Hypothalamus (tissue), 51 donors: ENCODE measurements at places on chromosomes 3 and 15.

GRCh38 chr3:192621909-192622308 is 105.4 kb downstream of the FGF12 start:
- no peak for DNase-seq

GRCh38 chr3:151219056-151219455 is 16.0 kb upstream of the GPR171 start:
- no peak for DNase-seq

DNA sequence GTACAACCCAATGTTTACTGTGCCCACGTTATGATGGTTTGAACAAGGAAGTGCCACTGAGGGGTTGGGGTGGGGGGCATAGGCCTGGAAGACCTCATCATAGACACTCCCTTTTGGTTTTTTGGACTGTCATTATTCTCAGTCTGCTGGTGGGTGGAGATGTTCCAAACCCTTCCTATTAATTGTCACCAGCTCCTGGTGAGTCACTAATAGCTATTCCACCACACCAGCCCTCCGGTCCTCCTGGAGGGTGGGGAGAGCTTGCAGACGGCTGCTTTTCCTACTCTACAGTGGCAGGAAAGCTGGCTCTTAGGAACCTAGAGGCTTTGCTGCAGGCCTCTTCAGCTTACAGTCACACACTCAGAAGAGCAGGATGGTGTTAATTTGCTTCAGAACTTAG is 9.0 kb upstream of the COPG1 start:
- no peak for DNase-seq

DNA sequence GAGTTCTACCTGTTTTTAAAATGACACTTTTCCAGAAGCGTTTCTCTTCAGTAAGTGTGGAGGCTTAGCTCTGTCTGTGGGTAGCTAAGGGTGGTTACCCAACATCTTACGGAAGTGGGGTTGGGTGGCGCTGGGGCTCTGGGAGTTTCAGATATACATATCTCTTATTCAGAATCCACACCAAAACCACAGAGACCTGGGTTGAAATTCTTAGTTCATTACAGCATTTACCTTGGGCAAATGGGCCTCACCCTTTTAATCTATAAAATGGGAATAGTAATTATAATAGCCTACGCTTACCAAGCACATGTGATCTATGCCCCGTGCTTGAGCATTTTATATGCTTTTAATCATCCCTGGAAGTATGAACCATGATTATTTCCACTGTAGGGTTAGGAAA is 9.4 kb downstream of the PTPRG start:
- DNase-seq, result no peak

DNA sequence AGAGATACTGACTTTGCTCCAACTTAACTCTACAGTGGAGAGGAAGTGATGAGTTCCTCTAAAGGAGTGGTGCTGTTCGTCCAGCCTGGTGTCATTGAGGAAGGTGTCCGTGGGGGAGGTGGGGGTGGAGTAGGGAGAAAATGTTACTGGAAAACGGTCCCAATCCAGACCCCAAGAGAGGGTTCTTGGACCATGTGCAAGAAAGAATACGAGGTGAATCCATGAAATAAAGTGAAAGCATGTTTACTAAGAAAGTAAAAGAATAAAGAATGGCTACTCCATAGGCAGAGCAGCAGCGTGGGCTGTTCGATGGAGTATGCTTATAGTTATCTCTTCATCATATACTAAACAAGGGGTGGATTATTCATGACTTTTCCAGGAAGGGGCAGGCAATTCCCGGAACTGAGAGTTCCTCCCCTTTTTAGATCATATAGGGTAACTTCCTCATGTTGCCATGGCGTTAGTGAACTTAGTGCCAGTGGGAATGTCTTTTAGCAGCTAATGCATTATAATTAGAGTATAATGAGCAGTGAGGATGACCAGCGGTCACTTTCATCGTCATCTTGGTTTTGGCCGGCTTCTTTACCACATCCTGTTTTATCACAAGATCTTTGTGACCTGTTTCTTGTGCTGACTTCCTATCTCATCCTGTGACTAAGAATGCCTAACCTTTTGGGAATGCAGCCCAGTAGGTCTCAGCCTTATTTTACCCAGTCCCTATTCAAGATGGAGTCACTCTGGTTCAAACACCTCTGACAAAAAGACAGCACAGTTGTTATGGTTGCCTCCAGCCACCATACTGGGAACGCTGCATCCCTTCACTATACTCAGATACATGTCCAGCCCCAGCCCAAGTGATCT is 38.6 kb downstream of the CLEC3B start:
- no peak for DNase-seq

DNA sequence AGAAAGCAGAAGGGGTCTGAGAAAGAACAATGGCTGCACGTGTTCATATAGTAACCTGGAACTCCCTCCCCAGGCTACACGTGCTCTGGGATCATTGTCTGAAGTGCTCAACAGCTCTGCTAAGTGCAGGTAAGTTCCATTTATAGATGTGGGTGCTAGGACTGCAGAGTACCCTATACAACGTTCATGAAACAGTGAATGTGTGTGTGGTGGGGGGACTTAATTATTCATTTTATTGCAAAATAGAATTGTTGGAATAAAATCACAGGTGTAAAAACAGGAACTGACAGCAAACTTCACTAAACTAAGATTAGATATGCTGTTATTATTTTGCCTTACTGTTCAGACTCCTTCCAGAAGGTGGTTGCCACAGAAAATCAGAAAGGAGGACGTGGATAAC is 68.5 kb downstream of the CCR4 start:
- DNase-seq, result no peak

DNA sequence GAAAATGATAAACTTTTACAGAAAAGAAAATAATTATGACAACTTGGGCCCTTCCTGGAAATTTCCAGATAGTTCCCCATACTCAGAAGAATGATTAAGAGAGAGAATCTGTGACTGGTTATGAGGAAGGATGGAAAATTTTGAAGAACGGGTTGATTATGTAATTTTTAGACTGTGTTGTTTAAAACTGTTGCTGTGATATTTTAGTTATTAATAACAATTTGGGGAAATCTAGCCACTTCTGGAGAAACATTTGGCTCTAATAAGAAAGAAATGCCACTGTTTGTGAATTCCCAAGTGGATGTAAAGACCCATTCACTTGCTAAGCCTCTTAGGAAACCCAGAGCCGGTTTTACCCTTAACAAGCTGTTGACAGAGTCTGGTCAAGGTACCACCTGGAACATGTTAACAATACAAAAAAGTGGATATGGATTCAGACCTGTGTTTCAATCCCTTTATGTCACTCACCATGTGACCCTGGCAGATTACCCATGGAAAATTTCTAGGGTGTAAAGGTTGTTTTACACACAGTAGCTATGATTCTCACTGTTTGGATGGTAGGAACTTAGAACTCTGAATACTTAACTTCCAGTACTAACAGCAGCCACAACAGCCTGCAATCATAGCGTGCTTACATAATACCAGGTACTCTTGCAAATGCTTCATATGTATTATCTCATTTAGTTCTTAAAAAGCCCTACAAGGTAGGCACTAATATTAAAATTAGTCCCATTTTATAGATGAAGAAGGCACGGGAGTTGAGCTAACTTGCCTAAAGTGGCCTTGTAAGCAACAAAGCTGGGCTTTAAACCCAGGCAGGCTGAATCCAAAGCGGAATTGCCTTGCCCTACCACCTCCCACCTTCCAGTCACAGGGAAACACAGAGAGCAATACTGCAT is 32.0 kb downstream of the ZBTB38 start:
- no peak for DNase-seq

DNA sequence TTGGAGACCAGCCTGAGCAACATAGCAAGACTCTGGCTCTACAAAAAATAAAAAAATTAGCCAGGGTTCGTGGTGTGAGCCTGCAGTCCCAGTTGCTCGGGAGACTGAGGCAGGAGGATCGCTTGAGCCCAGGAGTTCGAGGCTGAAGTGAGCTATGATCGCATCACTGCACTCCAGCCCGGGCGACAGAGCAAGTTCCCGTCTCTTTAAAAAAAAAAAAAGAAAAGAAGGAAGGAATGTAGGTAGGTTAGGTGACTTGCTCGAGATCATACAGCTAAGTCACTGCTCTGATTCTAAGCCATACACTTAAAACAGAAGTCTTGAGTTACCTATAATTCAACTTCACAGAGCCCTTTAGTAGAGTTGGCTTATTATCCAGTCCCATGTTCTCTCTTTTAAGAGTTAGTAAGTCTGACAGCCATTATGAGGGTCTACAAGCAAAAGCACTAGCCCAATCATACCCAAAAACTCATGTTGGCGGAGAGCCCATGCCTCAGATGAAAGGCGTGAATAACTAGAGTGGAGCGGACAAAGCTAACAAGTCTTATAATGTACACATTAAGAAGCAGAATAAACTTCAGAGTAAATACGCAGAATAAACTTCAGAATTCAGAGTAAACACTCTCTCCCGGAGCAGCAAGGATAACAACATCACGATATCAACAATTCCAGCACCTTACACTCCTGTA is 768 bp downstream of the AAGAB start:
- no peak for DNase-seq

- DNase-seq, result no peak
Measured at GRCh38 chr3:122006267-122006666, 15.8 kb downstream of the ILDR1 start.

DNA sequence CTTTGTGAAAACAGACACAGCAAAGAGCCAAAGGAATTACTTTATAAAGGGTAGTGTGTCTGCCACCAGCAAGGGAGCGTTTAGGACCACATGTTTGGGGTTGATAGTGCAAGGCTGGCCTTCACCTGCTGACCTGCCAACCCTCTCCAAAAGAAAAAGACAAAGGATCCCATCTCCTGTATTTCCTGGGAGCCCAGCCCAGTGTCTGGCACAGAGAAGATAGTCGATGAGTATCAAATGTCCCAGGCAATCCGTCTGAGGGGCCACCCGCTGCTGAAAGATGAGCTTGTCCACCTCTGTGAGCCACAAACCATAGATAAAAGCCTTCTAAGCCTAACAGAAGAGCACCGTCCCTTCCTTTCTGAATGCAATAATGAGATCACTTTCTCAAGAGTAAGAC is 154.8 kb upstream of the CTNNB1 start:
- no peak for DNase-seq

DNA sequence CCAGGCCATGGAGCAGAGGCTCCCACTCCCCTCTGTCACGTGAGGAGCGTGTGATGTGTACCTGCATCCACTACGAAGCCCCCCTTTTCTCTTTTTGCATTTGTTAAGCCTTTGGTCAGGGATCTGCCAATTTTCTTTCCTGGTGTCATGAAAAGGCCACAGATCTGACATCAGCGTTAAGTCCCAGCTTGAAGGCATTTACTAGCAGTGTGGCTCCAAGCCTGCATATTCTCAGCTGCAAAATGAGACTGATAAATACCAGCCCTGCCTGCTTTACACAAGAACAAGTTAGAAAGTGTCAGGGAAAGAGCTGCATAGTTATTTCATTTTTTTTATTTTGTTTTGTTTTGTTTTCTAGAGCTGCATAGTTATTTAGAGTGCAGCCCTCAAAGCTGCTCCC is 2.3 kb upstream of the ANKRD63 start:
- no peak for DNase-seq

DNA sequence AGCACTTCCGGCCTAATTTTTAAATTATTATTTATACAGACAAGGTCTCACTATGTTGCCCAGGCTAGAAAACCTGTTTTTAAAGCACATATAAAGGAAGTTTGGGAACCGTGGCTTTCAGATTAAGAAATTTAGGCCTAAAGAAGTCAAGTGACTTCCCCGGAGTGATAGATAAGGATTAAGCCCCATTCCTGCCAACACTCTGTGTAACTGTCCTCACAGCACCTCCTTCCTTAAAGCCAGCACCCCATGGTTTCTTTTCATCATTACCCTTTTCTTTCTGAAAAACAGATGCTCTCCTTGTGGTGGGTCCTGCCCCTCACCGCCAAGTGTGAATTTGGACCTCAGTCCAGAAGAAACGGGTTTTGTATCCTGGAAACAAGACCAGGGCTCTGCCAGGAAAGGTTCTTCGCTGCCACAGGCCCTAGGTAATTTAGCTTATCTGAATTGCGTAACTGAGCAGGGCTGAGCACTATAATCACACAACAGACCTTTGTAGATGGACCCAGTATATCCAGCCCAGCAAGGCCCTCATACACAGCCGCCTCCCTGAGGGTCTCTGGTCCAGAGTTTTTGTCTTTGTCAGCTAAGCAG is 231.3 kb downstream of the PLCL2 start:
- DNase-seq, result no peak

GRCh38 chr15:48936666-48937065 is 27.1 kb downstream of the SHC4 start:
- no peak for DNase-seq

DNA sequence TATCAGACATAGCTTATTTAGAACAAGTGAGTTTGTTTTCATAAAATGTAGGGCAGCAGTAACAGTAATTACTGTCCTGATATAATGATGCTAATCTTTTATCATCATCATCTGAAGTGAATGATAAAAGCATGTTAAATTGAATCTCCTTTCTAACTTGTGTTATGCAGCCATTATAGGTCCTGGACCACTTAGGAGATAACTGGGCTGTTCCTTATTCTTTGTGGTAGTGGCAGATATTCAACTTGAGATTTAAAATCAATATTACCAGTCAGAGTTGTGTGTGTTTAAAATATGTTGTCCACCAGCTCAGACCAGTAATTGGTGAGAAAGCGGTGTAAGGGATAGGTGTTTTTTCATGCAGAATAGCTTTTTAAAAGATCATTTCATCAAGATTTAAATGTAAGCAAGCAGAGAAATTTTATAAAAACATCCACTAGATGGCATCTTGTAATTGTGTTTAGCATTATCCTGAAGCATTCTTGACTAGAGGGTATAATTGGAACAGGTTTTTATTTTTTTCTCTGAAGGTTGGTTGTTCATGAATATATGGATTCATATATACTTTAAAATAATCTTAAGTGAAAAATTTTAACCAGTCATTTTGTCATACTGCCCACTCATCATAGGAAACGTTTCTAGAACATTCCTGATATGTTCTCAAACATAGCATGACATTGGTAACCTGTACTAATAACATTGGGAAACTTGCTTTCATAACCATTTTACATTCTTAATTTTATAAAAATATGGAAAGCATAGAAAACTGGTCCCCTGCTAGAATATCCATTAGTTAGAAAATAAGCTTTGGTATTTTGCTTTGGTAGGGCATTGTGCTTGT is 153.9 kb downstream of the BBX start:
- no peak for DNase-seq

GRCh38 chr15:44311136-44311535 is 22.6 kb downstream of the GOLM2 start:
- no peak for DNase-seq

GRCh38 chr15:56906766-56907165 is 11.7 kb upstream of the TCF12 start:
- no peak for DNase-seq

DNA sequence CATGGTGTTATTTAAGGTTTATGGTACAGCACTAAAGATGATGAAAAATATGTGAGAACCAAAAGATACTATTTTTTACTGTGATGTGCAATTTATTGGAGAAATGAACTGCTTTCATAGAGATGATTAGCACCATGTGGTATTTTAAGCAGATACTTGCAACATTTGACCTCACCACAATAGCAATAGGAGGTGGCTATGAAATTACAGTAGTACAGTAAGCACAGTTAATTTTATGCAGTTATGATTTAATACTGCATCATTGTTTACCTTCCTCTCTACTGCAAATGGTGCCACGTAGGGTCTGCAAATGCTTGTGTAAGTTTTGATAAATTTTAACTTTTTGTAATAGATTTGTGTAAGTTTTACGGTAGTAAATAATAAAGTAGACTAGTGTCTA is 14.0 kb downstream of the PYGO1 start:
- DNase-seq, result no peak
